ENCODE measurements at places on chromosomes 2 and 18.

- no peak for DNase-seq
These were observed 29.0 kb upstream of the DNAJC27 start for GRCh38 chr2:25000503-25001324.

DNA sequence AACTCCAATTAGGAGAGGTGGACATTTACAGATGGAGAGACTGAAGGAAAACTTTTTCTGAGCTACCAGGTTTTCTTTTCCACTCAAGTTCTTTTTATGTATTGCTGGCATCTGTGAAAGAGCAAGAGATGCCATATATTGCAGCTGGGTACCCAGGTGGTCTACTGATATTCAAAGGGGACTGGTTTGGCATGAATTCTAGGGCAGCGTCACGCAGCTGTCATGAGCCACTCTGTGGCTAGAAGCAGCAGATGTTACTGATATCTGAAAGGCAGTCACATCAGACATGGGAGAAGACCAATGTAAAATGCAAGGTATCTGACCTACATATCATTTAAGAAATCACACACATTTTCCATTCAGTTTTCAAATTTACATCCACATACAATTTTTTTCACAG is 408.8 kb downstream of the GALNT13 start:
- no peak for DNase-seq

GRCh38 chr18:11811009-11811408 is 40.2 kb upstream of the CHMP1B start:
- no peak for DNase-seq

- no peak for DNase-seq
These were observed 564 bp upstream of the TTR start for GRCh38 chr18:31591113-31591512.

- no peak for DNase-seq
These were observed 3.4 kb downstream of the RPS27A start for GRCh38 chr2:55235724-55236538.

GRCh38 chr2:226971770-226972169 is 135.9 kb downstream of the RHBDD1 start:
- DNase-seq = no peak

Data from CD8-positive, alpha-beta memory T cell (primary cell).